ENCODE measurements at places on chromosomes 4 and X. TPM values are rescaled to one million over a fixed set of nuclear protein-coding genes. Genes with fewer than 3 reads are reported as not detected.
A peak's percentile ranks its signal among the peaks of the same experiment; 100 is the strongest.

Gene PRDM5
- polyA plus RNA-seq: 32.2 TPM

GRCh38 chr4:124487651-124488050 lies 224.9 kb downstream of the ANKRD50 start:
- peak; percentile 86 for DNase-seq

Gene PLP1
- polyA plus RNA-seq: 22.2 TPM

DNA sequence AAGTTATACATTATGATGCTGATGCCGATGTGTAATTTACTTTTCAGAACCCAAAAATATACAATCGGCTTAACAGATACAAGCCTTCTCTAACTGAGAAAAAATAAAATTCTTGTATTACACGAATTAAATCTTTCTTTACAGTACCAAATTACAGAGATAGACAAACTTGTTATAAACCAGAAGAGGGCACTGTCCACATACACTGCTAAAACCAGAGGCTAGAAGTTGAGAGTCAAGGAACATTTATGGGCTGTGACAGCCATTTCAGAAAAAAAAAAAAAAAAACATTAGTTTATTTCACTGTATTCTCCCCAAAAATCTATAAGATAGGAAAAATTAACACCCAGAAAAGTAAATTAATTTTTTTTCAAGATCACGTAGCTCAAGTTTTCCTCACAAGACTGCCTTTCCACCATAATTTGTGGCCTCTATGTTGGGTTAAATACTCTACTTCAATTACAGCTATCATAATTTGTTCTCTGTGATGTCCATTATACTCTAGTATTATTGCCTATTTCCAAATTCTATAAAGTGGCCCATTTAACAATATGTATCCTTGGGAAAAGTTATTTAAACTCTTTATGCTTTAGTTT lies 12.0 kb downstream of the EREG start:
- DNase-seq: peak; percentile 57

GRCh38 chrX:134880866-134881265 lies 109.9 kb upstream of the SMIM10 start:
- DNase-seq: no peak

- DNase-seq: no peak
These were observed 123.2 kb upstream of the NAP1L5 start for GRCh38 chr4:88820698-88821415.

Gene TSPYL2
- 61.9 TPM for polyA plus RNA-seq

Gene TRIM75
- not detected for polyA plus RNA-seq

Gene GAGE2A
- not detected for polyA plus RNA-seq

GRCh38 chr4:182576601-182577289 lies 333.5 kb downstream of the TENM3 start:
- DNase-seq: no peak

GRCh38 chr4:176443646-176444409 lies 124.1 kb downstream of the SPCS3 start:
- DNase-seq: no peak

GRCh38 chrX:108091878-108092291 lies 307 bp downstream of the ATG4A start:
- DNase-seq: peak; percentile 9

Gene MAGEA2B
- not detected for polyA plus RNA-seq

- no peak for DNase-seq
These were observed 85.9 kb upstream of the UGT8 start for GRCh38 chr4:114512595-114513295.

Gene RBMX
- 403 TPM for polyA plus RNA-seq

Gene LRAT
- 0.63 TPM for polyA plus RNA-seq
